ENCODE measurements at places on chromosomes 7 and 10.

DNA sequence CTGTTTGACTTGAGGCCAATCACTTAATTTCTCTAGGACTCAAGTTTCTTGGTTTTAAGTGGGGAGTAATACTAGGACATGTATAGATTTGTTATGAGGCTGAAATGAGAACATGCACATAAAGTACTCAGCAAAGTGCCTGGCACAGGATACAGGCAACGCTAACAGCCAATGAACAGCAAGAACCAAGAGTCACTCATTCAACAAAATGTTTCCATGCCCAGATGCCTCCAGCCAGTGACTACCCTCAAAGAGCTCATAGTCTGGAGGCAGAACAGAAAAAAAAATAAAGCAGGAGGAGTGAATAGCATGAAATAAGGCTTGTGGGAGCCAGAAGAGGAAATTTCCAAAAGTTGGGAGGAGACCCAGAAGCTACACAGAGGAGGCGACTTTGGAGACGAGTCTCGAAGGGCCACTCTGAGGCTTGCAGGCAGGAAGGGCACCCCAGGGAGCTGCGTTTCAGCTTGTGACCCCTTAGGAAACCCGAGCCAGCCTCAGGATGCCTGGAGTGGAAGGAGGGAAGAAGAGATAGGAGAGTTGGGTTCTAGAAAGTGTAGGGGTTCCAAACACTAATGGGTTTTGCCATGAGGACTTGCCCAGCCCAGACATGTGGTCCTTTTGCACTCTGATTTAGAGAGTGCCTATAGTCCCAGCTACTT lies 70.0 kb downstream of the CXCL12 start:
- no peak for DNase-seq

DNA sequence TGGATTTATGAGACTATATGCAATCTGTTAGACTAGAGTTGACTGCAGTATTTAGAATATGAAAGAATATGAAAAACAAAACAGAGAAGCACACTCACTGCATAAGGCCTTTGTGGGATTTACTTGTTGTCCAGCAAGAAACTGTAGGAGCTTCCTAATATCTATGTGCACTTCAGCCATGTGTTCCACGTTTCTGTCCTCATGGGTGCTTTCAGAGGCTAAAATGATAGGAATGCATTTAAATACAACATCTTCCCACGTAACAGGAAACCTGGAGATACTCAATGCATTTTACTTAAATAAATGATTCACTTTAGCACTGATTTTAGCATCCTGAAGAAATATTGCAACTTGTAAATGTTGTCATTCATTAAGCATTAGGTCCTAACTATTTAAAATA lies 11.7 kb downstream of the HUS1 start:
- DNase-seq = no peak

DNA sequence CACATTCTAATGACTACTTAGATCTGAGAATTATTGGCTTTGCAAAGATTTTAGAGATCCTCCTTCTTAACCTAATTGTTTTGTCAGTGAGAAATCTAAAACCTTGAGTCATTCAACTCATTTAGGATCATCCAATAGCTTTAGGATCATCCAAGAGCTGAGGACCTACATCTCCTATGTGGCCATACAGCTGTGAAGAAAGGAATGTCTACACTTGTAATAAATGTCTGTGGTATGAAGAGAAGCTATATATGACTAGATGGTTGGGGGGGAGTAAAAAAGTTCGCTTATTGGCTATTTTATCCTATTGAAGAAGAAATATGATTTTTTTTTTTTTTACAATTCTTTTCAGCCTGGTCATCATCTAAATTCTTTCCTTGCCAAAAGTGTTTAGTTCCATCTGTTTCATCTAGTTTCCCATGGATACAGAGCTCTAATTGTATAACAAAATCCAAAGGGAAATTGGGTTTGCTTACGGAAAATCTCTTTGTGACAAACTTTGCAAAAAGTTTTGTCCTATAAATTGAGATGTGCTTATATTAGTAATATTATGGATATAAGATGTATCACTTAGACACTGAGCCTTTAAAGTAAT lies 196.7 kb downstream of the PRKG1 start:
- no peak for DNase-seq

DNA sequence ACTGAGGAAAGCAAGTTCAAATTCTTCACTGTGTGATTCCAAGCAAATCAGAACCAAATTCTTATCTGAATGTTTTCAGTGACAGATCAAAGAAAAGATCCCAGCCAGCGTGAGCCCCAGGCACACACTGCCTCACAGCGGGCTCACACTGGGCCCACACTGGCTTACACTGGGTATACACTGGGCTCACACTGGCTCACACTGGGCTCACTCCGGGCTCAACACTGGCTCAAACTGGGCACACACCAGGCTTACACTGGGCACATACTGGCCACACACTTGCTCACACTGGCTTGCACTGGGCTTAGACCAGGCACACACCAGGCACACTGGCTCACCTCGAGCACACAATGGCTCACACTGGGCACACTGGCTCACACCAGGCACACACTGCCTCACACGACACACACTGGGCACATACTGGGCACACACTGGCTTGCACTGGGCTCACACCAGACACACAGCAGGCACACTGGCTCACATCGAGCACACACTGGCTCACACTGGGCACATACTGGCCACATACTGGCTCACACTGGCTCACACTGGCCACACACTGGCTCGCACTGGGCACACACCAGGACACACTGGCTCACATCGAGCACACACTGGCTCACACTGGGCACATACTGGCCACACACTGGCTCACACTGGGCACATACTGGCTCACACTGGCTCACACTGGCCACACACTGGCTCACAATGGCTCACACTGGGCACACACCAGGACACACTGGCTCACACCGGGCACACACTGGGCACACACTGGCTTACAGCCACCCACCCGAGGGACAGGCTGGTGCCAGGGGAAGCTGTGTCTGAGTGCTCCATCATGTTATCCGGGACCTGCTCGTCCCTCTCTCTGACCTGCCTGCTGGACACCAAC lies 156.3 kb downstream of the PTPRN2 start:
- no peak for DNase-seq

DNA sequence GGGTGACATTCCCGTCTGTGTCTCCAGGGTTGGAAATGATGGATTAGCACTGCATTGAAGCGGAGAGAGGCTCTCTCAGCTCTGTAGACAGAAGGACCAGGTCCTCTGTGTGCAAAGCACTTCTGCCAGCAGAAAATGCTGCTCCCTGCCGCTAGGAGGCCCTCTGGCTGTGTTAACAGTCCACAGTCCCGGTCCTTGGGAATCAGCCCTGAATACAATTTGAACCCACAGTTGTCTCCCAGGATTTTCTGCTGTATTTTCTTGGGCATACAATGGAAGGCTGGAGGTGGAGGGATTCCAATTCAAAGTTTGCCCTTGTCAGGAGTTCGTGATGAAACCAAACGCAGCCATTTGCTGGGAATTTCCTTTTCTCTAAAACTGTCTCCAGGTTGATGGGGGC lies 205.2 kb downstream of the GLRX3 start:
- no peak for DNase-seq

GRCh38 chr7:18610331-18610948 lies 114.9 kb downstream of the HDAC9 start:
- peak; percentile 44 for DNase-seq

DNA sequence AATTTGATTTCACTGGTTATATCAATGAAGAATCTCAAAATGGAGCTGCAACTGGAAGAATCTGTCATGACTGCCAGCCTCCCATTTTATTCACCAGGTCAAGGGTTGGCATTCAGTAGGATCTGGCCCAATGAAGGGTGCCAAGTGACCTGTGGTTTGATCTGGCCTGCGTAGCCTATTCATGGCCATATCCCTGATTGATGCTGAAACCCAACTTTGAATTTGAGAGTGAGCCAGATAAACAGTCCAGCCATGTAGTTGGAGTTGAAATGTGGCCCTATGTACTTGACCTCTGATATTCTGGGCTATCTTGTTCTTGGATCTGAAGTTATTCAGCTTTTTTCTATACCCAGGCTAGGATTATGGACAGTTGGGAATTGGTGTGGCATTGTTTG lies 1.5 kb downstream of the MKLN1 start:
- no peak for DNase-seq

DNA sequence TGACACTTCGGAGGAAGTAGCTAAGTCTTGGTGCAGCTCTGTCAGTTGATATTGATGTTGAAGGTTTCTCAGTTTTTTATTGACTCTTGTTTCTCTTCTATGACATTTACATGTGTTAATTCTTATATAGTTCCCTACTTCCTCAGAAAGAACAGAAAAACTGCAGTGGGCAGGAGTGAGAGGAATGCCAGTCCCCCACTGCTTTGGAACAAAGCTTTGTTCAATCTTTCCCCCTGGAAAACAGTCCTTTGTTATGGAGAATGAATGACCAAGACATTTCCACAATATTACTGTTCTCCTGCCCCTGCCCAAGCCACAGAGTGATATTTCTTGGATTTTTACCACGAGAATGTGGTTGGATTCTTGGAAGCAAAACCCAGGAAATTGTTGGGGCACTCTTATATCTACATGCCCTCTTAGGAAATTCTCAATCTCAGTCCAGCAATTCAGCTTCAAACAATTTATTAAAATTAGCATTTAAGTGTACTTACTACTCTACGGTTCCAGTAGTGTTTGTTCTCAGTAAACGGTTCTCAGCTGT lies 258.0 kb upstream of the KCND2 start:
- DNase-seq = no peak

DNA sequence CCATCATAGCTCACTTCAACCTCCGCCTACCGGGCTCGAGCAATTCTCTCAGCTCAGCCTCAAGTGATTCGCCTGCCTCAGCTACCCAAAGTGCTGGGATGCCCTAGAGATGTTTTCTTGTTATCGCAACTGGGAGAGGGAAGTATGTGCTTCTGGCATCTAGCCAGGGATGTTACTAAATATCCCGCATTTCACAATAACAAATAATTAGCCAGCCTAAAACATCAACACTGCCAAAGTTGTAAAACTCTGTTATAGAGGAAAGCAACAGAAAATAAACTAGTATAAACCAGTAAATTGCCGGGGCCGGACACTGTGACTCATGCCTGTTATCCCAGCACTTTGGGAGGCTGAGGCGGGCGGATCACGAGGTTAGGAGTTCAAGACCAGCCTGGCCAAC lies 7.2 kb downstream of the INA start:
- DNase-seq = no peak

DNA sequence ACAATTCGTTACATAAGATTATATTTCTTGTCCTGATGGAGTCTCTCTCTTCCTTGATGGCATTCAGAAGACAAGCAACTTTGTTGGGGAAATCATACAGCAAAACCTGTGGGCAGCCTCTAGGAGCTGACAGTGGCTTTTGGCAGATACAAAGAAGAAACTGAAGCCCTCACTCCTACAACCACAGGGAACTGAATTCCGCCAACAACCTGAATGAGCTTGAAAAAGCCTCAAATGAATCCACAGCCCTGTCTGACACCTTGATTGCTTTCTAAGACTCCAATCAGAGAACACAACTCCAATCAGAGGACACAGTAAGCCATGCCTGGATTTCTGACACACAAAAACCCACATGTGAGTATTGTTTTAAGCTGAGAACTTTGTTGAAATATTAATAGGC lies 576.8 kb upstream of the LRRTM3 start:
- DNase-seq = no peak

DNA sequence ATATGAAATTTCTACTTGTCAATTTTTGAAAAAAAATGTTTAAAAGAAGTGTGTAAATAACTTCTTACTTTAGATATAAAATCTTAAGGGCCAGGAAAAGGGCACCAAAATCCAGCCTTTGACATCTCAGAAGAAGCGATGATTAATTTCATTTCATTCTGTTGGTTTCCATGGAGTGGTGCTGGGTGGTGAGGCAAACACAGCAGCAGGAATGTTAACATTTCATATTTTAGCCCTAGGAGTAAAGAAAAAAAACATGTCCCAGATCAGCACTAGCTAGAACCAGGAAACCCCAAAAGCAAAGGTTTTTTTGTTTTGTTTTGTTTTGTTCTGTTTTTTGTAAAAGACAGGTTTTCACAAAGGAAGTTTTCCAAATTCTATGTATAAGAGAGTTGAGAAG lies 298.8 kb upstream of the C7orf33 start:
- DNase-seq = no peak

- no peak for DNase-seq
Measured at GRCh38 chr7:85074016-85074415, 112.8 kb downstream of the SEMA3D start.

DNA sequence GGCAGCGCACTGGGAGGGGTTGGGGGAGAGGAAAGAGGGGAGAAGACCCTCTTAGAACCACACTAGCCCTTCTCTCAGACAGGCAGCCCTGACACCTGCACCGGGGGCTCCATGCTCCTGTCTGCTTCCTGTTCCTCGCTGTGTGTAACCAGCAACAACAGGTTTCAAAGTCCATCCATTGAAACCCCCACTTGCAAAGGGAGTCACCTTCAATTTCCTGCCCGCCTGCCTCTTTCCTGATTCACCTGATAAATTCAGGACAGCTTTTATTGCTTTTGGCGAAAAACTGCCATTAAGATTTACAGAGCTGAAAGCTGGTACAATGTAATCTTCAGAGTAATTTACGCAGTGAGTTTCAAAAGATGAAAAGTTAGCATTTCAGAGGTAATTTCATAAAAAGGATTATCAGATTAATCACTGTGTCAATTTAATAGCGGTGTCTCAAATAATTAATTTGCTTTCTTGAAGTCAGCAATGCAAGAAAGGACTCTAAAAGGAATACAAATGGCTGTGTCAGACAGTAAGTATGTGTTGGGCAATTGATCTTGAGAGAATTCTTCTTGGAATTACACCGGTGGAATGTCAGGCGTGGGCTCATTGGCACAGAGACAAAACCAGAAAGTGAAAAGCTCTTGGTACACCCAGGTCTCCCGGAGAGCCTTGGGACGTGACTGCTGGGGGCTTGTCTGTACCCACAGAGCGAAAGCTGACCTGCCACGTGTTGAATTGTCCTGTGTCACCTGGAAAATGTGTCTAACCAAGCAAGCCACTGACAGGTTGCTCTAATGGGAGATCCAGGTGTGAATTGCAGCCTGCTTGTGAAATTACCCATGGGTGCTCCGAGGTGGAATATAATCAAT lies 60.7 kb downstream of the TMEM209 start:
- DNase-seq = peak; percentile 24

- DNase-seq = no peak
Measured at GRCh38 chr10:88433565-88434186, 149.4 kb downstream of the RNLS start.

- DNase-seq = no peak
Measured at GRCh38 chr10:116465546-116465945, 37.9 kb downstream of the PNLIPRP3 start.

GRCh38 chr10:88063861-88064557 lies 200.6 kb downstream of the PTEN start:
- no peak for DNase-seq

- DNase-seq = no peak
Measured at GRCh38 chr10:44378626-44379025, 6.3 kb downstream of the CXCL12 start.

GRCh38 chr10:4199196-4199595 lies 414.2 kb upstream of the KLF6 start:
- DNase-seq = no peak

- no peak for DNase-seq
Measured at GRCh38 chr7:157003756-157004520, 6.5 kb downstream of the MNX1 start.

GRCh38 chr10:125370578-125370977 lies 210.2 kb upstream of the CTBP2 start:
- DNase-seq = peak; percentile 34
